ENCODE measurements at places on chromosomes 1 and 21.

GRCh38 chr1:211910113-211910884 lies 79.7 kb upstream of the LPGAT1 start:
- DNase-seq, result no peak

- no peak for DNase-seq
Observed at GRCh38 chr1:103953386-103953785, 203.7 kb downstream of the AMY1C start.

GRCh38 chr1:28199328-28200233 lies 23.1 kb upstream of the PTAFR start:
- DNase-seq, result no peak

DNA sequence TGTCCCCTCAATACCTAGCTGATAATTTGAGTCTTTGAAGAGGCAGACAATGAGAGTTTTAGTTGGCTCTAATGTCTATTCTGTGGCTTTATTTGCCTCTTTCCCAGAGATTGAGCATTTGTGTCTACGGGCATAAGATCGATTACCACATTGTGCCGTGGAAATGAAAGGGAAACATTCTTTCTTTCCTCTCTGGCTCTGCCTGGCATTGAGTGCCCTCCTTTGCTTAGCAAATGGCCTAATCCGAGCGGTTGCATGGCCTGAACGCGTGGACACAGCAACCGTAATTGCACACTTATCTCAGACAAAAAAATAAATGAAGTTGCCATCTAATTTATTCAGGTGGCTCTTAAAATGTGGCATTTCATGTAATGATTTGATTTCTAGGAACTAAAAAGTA lies 247.9 kb downstream of the ADGRL2 start:
- no peak for DNase-seq

DNA sequence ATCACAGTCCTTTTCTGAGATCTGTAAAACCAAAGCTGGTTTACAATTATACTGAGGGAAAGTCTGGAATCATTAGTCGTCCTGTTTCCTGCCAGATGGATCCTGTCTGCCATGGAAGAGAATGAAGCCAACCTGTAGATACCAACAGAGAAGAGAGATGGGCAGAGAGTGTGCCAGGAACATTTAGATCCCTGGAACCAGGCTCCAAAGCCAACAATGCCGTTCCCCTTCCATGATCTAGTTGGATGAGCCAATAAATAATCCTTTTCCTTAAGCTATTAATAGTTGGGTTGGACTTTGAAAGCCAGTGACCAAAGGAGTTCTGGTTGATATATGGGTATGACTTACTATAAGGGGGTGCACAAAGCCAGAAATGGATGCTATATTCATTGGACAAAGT lies 15.0 kb downstream of the CAPN8 start:
- DNase-seq, result no peak

DNA sequence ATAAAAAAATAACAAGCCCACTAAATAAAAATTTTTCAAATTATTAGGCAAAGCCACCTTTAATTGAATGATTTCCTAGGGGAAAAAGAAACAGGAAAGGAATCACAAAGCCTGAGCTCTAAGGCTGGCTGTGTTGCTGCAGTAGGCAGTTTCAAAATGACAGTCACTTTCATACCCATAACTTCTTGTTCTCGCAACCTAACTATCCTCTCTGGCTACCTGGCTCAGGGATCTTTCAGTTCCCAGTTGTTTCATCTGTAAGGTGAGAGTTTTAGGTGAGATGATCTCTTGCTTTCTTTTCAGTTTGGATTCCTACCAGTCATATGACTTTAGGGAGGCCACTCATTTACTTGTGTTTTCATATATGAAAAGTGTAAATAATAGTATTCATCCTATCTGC lies 226.1 kb downstream of the ASTN1 start:
- DNase-seq, result no peak
